ENCODE measurements at places on chromosomes 5 and 9.

- no peak for DNase-seq
Measured at GRCh38 chr9:129235931-129236331, 57.9 kb upstream of the IER5L start.

GRCh38 chr5:78819707-78820106 is 165.4 kb downstream of the ARSB start:
- DNase-seq: no peak

DNA sequence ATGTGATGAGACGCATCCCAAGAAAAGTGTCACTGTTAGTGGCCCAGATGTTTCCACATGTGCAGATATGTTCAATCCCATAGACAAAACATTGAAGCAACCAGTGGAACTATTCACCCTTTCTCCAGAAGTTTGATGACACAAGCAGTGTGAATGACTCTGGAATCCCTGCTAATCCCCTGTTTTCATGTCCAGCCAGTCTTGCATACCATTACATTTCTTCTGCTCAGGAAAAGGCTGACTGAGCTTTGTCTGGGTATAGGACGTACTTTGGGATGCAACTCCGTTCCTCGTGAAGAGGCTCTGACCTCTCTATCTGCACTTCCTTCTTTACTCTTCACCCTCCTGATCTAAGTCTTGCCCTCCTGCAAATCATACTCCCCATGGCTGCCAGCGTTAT is 172.4 kb downstream of the NTRK2 start:
- DNase-seq: no peak

DNA sequence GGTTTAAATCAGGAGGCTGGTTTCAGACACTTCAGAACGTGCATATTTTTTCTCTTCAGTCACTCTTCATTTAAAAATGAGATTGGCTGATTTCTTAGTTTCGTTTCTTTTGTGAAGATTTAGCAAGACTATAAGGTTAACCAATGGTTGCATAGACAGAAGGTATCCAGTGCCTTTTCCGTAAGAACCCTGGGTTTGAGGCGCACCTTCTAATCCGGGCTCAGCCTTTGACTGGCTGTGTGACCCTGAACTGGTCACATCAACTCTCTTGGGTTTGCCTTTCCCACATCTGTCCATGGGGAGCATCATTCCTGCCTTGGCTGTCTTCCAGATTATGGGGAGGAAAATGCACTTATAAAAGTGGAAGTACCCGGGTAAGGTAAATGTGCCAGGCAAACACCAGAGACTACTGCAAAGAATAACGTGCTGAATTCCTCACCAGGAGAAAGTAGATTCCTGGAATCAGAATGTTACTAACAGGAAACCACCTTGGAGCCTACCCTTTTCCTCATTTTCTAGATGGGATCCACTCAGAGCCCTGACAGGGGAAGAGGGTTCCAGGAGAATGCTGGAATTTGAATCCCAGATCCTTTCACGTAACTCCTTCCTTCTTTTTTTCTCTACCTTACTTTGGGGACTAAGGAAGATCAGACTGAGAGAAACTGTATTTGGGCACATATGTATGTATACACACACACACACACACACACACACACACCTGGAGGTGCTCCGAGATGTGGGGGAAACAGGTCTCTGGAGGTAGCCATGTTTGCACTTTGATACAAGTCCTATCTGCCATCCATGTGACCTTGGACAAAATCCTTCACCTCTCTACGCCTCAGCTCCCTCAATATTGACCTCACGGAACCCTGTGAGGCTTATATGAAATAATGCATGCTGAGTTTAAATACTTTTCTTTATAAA is 6.8 kb downstream of the HAND1 start:
- DNase-seq: no peak

- DNase-seq: no peak
Measured at GRCh38 chr9:96029722-96030530, 154.4 kb downstream of the ERCC6L2 start.

DNA sequence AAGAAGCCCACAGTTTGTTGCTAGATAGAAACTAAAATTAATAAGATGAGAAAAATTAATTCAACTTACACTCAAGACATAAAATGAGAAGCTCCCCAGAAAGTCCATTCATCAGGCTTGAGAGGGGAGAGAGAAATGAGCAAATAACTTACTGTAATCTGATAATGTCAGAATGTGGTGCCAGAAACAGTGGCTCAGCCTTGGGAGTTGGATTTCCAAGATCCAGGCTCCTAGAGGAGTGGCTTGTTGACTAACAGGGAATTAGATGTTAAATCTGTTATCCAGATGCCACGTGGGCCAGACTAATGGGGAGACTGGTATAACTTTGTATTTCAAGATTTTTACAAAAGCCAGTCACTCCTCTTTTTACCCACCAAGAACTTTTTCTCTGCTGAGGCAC is 458.2 kb downstream of the GADD45G start:
- DNase-seq: no peak

DNA sequence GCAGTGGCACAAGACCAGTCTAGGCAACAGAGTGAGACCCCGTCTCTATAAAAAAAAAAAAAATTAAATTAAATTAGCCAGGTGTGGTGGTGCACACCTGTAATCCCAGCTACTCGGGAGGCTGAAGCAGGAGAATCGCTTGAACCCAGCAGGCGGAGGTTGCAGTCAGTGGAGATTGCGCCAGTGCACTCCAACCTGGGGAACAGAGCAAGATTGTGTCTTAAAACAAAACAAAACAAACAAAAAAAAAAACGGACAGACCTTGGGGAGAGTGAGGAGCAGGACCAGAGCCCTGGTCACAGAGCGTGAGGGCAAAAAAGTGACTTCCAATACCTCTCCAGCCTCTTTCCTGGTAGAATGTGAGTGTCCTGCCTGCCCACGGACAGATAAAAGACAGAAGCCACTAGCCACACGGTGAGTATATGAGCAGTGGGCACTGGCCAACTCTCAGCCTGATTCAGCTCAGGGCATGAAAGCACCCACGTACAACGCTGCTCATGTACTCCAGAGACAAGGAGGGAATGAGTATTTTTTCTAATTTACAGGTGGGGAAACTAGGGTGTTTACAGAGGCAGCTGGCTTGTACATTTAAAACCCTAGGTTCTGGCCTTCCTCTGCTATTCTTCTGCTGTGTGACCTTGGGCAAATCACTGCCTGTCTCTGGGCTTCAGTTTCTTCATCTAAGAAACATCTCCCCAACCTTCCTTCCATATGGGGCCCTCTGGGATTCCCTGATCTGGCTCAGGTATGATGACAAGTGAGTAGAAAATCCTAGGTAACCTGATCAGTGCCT is 1.8 kb downstream of the OLFML2A start:
- DNase-seq: no peak

DNA sequence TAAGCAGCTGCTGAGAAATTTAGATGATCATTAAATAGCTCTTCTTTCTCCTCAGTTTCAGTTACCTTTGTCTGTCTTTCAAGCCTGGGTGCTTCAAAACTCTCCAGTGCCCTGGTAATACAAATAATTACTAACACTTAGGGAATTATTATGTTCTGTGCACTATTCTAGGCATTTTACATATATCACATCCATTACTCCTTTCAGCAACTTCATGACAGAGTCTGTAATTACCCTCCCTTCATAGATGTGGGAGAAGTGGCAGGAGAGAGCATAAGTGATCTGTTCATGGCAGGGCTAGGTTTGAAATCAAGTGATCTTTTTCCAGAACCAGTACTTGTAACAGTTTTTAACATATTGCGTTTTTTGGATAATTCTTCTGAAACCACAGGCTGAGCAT is 32.0 kb downstream of the MAN2A1 start:
- no peak for DNase-seq

DNA sequence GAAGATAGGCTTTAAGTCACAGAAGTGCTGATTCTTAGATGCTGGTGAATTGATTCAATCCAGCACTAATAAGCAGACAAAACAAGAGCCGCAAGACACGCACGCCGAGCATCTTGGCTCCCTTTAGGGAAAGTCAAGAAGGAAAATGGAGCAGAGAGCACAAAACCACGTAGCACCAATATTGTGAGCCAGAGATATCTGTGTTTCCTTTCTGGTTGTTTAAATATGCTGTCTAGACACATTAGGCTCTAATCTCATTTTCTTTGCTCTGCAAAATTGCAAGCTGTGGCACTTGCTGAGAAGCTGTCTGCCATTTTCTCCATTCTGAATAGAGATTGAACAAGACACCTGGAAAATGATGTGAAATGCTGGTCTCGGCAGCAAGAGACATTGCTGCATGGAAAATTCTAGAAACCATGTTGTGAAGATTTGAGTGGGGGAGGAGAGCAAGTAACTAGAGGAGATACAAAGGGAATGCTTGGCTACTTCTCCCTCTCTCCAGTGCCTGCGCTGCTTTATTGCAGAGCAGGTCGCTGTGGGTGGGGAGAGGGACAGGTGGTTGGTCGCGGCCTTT is 336.3 kb downstream of the MED10 start:
- no peak for DNase-seq

DNA sequence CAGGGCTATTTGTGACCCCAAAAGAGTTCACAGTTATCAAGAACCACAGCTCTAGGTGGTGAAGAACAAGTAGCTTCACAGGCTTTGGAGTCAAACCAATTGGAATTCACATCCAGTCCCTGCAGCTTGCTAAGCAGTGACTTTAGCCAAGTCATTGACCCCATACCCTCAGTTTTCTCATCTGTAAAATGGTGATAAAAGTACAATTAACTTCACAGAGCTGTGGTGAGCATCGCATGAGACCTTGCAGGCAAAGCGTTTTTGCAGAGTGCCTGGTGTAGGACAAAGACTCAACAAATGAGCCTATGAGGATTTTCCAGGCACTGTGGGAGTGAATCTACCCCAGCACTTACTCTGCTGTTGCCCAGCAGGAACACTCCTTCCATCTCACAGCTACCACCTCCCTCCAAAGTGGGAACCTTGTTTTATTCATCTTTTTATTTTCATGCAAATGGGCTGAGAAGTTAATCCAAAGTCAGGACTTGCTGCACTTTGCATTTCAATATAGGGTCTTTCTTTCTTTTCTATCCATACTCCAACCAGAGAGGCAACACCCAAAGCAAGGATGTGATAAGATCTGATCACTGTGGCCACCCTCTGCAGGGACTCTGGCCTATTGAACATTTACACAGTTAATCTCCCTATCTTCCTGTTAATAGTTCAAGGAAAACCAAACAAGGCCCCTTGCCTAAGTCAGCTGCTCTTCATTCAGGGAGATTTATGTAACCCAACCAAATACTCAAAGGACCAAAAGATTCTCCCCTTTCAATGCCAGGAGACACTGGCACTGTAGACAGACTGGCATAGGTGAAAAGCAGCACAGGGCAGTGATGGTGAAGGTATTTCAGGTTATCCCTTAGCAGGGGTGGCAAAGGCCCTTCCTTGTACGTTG is 41.9 kb downstream of the ABCA1 start:
- DNase-seq: no peak

DNA sequence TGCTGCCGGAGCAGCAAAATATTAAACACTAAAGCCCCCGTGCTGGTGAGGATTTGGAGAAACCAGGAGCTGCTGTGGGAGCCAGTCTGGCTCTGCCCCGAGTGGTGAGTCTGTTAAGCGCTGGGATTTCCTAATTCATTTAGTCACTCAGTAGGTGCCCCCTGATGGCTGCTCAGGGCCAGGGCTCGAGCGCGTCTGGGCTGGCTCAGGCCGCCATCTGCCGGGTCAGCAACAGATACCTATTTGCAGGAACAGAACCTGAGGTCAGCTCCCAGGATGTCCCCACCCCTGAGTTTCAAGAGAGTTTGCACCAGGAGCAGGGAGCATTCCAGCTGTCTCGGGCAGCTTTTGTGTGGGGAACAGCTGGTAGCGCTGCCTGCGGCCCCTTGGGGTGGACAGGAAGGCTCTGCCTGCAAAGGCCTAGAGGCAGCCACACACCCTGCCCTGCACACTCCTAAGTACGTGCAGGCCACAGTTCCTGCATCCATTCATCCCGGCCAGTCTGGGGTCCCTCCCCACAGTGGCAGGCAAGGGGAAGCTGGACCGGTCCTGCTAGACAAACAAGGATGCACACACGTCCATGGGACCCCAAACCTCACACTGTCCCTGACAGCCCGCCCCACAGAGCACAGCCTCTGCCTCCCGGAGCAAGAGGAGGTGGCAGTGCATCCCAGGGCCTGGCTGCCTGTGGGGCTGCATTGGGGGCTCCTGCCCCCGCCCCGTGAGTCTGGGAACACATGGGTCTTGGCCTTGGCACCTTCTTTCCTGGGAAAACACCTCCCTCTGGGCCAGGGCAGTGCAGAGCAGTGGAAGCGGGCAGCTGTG is 83.7 kb downstream of the ADAMTS2 start:
- DNase-seq: peak; percentile 56

- DNase-seq: no peak
Measured at GRCh38 chr5:53923961-53924360, 363.5 kb downstream of the NDUFS4 start.

- DNase-seq: no peak
Measured at GRCh38 chr9:105912863-105913516, 218.6 kb downstream of the TMEM38B start.

DNA sequence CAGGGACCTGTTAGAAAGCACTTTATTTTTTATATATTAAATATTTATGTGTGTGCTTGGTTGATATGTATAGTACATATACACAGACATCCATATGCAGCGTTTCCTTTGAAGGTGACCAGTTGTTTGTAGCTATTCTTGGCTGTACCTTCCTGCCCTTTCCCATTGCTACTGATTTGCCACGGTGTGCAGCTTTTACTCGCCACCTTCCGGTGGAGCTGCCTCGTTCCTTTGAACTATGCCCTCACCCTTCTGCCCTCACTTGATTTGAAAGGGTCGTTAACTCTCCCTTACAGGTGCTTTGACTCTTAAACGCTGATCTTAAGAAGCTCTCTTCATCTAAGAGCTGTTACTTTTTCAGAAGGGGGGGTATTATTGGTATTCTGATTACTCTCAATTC is 20.5 kb downstream of the RGMB start:
- no peak for DNase-seq

DNA sequence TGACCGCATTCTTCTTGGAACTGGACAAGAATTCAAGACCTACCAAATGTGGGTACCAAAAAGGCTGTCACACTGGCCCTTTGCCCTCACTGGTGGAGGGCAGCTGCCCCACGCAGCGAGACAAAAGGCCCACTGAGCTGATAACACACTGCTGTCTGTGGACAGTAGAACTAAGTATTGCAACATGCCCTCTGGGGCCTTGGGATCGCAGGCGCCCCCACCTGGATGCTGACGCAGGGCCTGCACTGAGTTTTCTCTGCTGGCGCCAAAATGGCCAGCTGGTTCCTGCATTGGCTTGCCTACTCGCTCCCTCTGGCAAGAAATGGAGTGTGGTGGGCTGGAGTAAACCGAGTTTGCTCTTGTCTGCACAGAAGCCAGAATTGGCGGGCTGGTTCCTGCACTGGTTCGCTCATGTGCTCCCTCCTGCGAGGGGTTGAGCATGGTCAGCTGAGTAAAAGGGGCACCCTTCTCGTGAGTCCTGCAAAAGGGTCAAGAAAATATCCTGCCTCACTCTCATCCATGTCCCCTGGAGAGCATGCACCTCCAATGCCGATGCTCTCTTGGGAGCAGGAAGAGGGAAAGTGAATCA is 55.7 kb downstream of the NXNL2 start:
- peak; percentile 46 for DNase-seq

- no peak for DNase-seq
Measured at GRCh38 chr9:880725-881124, 39.2 kb downstream of the DMRT1 start.

- no peak for DNase-seq
Measured at GRCh38 chr9:35603506-35603985, 1.5 kb upstream of the TESK1 start.
